Osteocyte (in vitro differentiated cells): ENCODE measurements at places on chromosomes 5 and 9. TPM values are rescaled to one million over a fixed set of nuclear protein-coding genes. Genes with fewer than 3 reads are reported as not detected.

DNA sequence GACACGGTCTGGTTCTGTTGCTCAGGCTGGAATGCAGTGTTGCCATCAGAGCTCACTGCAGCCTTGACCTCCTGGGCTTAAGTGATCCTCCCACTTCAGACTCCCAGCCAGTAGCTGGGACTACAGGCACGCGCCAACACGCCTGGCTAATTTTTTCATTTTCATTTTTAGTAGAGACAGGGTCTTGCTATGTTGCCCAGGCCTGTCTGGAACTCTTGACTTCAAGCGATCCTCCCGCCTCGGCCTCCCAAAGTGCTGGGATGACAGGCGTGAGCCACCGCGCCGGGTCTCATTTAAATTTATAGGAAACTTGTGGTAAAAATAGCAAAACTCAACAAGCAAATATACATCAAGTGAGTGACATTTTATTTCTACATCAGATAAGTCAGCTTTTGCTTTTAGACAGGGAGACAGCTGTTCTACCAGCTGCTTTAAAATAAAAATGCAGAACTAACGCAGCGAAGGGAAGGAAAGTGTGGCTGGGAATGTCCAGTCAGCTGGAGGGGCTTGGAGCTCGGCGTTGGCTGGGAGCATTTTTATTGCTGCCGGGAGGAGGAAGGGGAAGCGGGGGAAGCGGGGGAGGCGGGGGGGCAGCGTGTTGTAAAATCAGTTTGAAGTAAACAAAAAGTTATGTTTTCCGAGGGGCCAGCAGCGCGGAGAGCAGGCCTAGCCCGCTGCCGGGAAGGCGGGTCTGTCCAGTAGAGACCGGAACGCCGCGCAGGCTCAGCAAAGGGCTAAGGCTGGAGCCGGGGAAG, 707 bp upstream of the ZFYVE16 start:
- no peak for DNase-seq

DNA sequence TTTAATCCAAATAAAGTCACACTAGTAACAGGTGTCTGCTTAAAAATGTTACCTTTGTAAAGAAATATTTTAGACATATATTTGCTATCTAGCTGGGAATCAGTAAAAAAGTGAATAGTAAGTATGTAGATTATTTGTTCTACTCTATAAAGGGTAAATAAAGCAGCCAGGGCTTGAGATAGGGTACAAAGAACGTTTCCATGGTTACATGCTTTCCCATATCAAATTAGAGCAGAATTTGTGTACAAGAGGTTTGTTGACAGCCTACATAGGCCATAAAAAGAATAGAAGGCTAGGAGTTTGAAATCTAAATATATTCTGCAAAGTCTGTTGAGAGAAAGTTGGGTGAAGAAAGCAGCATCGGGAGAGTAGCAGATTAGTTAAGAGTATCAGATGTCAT, 160.9 kb upstream of the POU5F2 start:
- DNase-seq: no peak

The C9orf50 gene
- total RNA-seq: not detected in 2 replicates

DNA sequence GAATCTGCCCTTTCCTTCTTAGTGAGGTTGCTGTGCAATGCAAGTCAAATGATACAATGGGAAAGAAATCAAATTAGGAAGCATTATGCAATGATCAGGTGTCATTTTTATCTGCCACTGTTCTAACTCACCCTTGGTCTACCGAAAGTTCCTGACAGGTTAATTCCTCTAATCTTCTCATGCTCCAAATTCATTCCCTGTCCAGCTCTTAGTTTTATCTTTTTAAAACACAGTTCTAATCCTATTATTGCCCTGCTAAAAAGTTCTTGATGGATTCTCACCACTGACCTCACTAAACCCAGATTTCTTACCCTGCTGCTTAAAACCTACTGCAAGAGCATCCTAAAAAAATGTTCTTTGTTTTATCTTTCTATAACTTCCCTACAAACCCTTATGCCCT, 1000.9 kb downstream of the CDH18 start:
- no peak for DNase-seq

GRCh38 chr9:110152704-110153374, 55.1 kb downstream of the C9orf152 start:
- DNase-seq: no peak

- DNase-seq: no peak
Observed at GRCh38 chr9:124062172-124062571, 50.6 kb downstream of the LHX2 start.

DNA sequence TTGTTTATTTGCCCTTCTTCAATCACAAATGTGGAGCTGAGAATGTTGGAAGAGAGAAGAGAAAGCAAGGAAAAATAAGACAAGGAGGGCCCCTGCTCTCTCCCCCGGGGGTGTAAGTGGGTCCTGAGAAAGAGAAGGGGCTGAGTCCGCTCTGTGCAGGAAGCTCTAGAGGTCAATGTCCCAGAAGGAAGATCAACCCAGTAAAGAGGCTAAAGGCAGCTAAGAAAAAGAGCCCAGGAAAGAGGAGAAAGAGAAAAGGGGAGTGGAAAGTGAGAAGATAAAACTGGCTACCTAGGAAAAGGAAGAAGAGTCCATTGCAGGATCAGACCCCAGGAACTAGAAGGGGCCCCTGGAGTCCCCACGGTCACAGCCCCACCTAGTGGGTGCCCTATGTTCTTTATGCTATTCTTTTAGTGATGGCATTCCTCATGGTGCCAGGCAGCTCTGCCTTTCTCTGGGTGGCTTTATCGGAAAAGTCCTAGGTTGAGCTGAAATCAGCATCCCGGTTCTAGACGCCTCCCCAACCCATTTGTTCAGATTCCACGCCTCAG, 583.4 kb downstream of the ACTL7B start:
- no peak for DNase-seq

- no peak for DNase-seq
Observed at GRCh38 chr5:114565139-114565538, 203.3 kb downstream of the KCNN2 start.

- no peak for DNase-seq
Observed at GRCh38 chr5:21195145-21195544, 1207.1 kb upstream of the CDH18 start.

GRCh38 chr9:134594078-134594941, 47.3 kb upstream of the COL5A1 start:
- no peak for DNase-seq

DNA sequence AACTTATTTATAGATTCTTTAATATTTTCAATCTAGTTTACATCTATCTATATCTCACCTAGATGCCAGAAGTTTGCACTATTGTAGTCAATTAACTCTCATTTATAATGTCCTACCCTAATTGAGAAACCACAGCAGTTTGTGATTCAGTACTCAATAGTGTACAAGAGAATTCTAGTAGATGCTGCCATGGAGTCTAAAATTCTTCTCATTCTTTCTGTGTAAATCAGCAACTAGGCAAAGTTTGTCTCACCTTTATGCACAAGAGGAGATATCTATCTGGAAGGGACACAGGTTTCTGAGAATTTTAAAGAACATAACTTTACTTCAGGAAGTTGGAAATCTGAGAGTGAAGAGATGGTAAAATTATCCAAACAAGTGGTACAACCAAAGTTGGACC, 173.0 kb upstream of the FBXL7 start:
- DNase-seq: no peak
